Pons (tissue), 1 donor: ENCODE measurements at places on chromosomes 2 and 18.

- DNase-seq: no peak
These were observed 86.0 kb upstream of the ITGA4 start for GRCh38 chr2:181371195-181371594.

- DNase-seq: no peak
These were observed 781.4 kb upstream of the GYPC start for GRCh38 chr2:125874564-125874963.

- no peak for DNase-seq
These were observed 95.3 kb downstream of the EVA1A start for GRCh38 chr2:75465317-75465984.

DNA sequence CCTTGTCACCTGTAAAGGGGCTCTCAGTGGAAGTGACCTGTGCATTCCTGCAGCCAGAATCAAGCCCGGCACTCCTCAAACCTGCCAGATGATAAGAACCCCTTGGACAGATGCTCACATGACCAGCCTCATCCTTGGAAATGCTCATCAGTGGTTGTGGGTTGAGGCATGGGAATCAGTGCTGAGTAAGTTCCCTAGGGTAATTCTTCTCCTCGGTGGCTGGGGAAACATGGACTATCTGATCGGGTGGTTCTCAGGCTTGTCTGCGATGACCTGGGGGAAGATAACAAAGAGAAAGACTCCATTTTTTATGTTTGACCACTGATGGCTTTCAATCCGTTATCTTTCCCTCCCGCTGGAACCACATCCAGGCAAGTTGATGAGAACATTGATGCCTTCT lies 84.0 kb downstream of the SPP2 start:
- no peak for DNase-seq

- DNase-seq: no peak
These were observed 440.4 kb upstream of the MAP2 start for GRCh38 chr2:208983486-208983885.

- no peak for DNase-seq
These were observed 42.6 kb upstream of the PDCL3 start for GRCh38 chr2:100520224-100520623.

DNA sequence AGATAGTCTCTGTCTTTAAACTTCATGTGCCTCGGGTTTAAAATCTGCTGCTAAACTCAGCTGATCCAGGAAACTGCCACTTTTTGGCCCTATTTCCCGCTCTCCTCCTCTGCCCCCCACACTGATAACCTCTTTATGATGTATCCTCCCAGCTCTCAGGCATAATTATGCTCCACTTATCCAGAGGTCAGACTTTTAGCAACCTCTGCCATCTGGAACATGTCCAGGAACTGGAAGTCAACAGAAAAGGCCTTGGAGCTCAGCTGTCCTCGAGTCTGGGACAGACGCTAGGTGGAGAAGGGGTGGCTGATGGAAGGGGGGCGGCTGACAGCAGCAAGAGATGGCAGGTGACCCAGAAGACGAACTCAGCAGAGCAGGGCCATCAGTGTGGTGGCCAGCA lies 41.2 kb downstream of the ASAP2 start:
- no peak for DNase-seq

DNA sequence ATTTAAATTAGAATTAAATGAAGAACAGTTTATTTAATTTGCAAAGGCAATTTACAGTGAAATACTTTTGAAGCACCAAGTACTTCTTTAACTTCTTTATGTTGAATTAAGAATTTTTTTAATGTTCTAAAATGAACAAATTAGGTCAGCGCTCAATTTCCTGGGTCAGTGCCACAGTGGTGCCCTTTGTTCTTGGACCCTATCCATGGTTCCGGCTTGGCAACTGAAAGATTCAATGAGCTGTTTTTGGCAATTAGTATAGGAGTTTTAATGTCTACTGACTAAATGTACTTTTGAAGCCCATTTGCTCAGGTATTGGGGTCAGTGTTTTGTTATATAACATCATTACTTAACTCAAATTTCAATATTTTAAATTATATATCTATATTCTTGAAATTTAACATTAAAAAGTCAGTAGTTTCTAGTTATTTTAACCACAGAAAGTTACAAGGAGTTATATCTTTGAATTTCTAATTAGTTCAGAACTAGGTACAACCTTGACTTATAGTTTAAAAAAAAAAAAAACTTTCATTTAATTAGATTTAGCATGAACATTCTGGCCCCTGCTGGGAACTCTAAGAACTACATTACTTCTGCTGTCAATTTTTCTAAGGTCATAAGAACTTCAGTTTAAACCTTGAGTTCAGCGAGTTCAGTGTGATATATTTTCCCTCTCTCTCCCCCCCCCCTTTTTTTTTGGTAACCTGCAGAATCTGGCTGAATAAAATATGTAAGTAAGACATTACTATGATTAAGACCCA lies 7.6 kb upstream of the MSTN start:
- DNase-seq: peak; percentile 81

- peak; percentile 82 for DNase-seq
These were observed 103.4 kb upstream of the RASGRP3 start for GRCh38 chr2:33372940-33373553.

DNA sequence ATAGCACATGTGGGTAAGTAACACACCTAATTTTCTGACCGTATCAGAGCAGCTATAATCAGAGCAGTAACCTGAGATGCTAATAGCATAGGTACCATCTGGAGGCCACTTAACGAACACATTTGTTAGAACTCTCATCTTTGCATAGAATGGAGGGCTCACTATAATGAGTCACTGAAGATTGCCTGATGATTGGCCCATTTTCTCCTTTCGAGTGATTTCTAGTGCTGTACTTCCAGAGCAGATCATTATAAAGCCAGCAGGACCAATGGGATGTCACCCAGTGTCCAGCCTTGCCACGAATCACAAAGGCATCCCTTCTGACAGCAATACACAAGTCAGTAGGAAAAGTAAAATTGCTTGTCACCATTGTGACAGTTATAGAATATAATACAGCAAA lies 81.7 kb upstream of the REV1 start:
- no peak for DNase-seq
